Activated naive CD4-positive, alpha-beta T cell treated with anti-CD3 and anti-CD28 coated beads, Interleukin-2, amount 50 U/mL, for 72 hours (primary cell): ENCODE measurements at places on chromosomes 4 and X. TPM values are rescaled to one million over a fixed set of nuclear protein-coding genes. Genes with fewer than 3 reads are reported as not detected.

DNA sequence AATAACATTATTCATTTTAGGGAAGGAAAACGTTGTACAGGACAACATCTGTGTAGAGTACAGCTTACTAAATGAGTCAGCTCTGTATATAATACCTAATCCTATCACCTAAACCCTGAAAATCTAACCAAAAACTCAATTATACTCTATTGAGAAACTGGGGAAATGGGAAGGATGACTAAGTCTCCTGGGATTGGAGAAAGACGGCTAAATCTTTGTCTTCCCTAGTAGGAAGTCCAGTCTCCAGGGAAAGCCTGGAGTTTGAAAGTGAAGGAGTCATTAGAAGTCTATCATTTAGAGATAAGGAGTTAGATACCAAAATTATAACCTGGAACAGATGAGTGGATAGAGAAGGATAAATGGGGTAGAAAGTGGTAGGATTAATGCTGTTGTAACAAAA lies 286.5 kb downstream of the STK32B start:
- DNase-seq: no peak

DNA sequence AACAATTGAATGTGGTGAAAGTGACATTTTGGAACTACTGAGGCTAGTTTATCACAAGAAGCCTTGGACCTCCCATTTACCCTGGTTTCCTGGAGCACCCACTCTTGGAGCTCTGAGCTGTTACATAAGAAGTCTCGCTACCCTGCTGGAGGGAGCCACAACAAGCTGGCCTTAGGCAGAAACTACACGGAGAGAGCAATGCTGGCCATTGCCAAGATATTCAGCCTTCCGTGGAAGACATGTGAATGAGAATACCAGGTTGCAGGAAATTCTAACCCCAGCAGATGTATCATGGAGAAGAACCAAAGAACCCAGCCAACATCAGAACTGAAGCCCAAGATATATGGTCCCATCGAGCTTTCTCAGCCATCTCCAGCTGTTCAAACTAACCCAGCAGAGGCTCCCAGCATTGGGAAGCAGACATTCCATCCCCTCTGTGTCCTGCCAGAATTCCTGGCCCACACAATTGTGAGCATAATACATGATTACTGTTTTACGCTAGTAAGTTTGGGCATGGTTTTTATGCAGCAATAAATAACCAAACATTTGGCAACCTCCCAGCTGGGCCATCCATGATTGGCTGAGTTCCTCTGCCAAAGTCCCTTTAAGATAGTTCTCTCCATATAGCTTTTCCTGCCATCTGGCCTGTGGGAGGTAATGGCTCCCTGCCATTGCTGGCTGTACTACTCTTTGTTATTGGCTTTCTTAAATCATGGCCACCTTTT lies 17.9 kb upstream of the PDE5A start:
- no peak for DNase-seq

The MAGEA2 gene
- total RNA-seq: not detected

The GAGE12F gene
- total RNA-seq: not detected

- DNase-seq: no peak
These were observed 640.7 kb upstream of the AGA start for GRCh38 chr4:178082906-178083305.

GRCh38 chrX:150690126-150690525 lies 3.1 kb upstream of the MTMR1 start:
- DNase-seq: no peak

The GLRA2 gene
- total RNA-seq: not detected

DNA sequence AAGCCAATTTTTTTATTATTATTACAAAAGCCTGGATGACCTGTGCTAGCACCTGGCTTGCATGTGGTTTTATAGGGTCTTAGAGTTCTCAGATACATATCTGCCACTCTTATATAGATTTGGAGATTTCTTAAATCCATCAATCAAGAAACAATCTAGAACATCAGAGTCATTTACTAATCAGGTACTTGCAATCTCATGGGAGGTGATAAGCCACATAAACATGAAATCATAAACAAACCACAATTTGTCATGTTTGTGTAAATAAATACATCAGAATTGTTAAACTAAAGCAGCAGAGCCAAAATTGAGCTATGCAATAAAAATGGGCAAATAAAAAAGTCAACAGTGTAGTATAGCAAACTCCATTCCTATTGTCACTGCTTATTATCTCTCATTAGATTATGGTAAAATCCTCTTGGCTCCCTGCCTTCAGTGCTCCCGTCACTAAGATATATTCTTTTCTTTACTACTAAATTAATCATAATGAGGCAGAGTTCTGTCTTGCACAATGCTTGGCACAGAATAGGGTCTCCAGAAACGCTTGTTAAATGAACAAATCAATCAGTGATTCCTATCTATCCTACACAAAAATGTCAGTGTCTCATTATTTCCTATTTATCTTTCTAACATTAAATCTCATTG lies 108.7 kb upstream of the TTC29 start:
- DNase-seq: no peak

DNA sequence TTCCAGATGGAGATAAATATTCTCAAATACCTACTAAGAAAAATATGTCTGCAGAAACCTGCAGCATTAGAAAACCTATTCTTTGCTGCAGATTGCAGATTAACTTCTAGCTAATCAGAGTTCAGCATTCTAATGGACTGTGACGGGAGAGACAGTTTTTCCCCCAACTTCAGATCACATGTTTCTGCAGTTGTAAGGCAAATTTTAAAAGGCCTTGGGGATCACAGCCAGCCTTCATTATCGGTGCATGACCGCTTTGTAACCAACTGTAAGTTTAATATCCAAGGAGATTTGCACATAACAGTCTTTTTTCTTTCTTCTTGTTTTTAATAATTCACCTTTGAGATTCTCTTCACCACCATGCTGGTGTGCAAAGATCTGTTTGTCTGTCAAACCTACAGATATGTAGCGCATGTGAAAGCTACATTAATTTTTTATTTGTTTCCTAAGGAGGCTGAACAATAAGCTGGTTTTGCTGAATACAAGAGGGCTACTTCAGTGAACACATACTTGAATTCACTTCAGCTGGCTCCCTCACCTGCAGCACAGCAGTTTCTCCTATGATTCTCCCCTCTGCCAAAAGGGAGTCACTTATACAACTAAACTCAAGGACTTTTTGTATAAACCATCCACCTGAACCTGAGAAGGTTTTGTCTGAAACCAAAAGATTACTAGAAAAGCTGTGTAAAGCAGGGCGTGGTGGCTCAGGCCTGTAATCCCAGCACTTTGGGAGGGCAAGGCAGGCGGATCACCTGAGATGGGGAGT lies 488.5 kb downstream of the RPA4 start:
- DNase-seq: no peak

GRCh38 chrX:138704596-138704995 lies 6.9 kb downstream of the FGF13 start:
- DNase-seq: no peak

DNA sequence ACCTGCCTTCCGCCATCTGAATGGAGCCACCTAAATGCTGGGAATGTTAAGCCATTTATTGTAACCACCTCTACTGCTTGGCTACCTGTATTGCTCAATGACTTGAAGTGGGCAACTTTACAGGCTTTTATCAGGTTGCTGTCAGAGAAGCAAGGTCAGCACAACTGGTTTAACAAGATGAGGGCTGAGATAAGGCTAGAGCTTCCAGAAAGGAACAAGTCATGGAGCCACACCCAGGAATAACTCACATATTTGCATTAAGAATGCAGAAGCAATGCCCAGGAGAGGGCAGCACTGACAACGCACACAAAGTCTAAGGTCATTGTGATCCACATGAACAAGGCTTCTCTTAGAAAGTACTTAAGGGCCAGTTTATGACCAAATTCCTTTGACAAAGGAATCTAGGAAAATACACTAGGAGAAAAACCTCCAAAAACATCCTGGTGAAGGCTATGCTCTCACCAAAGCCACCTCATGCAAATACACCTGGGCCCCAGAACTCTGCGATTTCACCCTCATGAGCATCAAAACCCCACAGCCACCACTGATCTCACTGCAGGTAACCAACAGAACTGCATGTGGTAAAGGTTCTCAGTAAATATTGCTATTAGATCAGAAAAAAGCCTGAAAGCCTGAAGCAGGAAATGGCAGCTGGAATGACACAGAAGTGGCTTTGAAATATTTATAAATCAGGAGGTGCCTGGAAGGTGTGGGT lies 15.0 kb upstream of the STS start:
- DNase-seq: no peak

The UGT2A1 gene
- total RNA-seq: not detected

The CHM gene
- total RNA-seq: 16.4 TPM

DNA sequence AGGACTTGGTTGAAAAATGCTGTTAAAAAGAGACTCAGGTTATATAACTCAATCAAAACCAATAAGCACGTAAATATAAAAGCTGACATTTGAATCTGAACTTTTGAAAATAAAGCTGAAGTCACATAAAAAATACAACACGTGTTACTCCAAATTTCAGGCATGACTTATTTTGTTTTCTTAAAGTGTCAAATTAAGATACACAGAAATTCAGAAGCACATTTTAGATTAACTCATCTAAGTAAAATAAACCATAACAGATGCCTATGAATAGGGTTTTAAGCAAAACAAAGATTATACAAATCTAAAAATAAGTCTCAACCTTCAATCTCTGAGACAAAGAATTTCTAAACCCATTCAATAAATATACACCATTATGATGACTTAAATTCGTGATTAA lies 124.8 kb downstream of the ANTXR2 start:
- no peak for DNase-seq

DNA sequence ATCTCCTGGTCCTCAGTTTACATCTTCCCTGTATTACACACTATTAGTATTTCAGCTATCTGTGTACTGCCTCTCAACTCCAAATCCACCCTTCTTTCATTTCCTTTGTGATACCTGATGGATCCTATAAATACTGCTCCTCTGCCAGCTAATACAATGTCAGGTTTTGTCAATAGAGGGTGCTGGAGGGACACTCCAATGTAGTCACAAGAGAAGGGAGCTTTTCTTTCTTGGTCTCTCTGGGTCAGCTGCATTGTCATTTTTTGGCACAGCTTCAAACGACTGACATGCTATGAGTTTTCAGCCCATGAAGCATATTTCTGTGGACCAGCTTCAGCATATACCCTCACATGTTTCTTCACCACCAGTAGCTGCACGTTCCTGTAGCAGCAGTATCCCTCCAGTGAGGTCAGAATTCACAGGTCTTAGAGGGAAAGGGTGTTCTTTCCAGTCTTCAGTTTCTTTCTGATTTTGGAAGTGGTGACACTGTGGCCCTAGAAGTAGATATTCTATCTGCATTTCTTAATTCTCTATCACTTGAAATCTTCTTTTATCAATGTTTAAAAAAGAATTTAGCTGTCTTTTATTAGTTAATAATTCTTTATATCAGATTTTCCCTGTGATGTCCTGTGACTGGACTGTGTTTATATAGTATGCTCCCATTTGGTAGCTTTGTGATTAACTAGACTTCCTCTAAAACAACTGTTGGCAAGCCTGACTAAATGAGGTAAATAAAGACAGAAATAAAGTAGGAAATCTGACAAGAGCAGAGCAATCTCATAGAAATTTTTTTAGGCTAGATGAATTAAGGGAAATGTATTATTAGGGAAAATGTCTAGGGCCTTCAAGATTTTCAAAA lies 60.6 kb downstream of the GABRA2 start:
- no peak for DNase-seq

The PRKG2 gene
- total RNA-seq: 0.16 TPM

DNA sequence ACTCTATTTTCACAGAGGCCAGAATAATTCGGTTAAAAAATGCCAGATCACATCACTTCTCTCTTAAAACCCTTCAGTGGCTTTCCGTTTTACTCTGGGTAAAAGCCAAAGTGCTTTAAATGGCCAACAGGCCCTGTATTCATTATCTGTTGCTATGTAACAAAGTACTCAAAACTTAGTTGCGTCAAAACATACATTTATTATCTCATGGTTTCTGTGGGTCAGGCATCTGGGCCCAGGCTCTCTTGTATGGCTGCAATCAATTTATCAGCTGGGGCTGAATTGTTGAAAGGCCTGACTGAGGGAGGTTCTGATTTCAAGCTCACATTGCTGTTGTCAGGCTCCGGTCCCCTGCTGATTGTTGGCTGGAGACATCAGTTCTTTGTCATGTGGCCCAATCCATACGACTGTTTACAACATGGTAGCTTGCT lies 72.7 kb upstream of the H2AZ1 start:
- DNase-seq: no peak

- no peak for DNase-seq
These were observed 54.1 kb downstream of the XAGE2 start for GRCh38 chrX:52422884-52423283.

DNA sequence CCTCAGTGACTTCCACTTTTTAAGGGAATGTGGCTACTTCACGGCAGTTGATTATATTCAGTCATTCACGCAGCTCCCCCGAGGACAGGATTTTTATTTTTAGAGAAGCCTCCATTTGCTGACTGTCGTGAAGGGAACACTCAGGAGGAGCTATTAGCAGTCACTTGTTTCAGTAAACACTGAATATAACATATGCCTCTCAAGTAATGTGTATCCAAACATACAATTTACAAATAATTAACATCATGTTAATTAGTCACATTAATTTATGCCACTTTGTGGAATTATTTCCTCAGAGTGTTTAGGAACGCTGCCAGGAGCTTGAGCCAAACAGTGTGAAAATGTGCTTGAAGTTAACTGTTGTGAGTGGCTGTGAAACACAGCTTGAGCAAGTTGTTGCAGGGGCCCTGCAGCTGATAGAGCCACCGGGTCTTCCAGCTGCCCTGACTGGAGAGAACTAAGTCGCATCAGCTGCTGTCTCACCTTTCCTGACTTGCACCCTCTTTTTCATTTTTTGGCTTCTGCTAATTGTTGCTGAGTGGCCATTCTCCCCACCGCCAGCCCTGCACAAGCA lies 245.6 kb downstream of the LDB2 start:
- no peak for DNase-seq

DNA sequence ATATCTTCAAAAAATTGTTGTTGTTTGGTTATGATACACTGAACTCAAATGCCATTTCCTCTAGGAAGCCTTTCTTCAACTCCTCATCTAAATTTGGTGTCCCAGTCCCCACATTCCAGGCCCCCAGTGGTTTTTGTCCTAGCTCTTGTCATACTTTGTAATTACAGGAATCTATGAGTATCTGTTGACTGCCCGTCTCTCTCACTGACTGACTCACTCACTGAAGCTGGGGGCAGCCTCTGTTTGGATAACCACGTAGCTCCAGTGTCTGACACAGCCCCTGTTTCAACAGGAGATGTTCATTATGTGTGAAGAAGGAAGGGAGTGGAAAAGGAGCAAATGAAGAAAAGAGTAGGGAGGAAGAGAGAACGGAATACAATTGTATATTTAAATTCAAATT lies 284.1 kb upstream of the TENM3 start:
- no peak for DNase-seq

The WNK3 gene
- total RNA-seq: 0.75 TPM

The TGIF2LX gene
- not detected for total RNA-seq

DNA sequence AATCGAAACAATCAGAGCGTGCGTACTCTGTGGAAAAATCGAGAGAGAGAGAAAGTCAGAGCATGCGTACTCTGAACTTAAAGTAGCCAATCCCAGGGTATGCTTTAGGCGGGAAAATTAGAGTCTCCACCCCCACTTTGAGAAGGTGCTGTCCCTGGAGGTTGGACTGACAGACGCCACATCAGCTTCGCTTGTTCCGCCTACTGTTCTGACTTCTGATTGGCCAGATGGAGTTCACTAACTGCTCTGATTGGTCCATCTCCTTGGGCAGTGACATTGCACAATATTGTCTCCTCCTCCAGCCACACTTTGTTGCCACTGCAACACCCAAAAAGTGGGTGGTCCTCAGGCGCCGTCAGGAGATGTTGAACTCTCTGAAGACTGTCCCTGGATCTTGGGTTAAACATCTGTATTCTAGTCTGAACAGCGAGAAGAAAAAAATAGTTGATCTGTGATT lies at the start of gene SSX5:
Gene SSX5 (minus strand): TSS at position 51 of the 457 bp plus-strand sequence. CDS start 1,437 bp downstream, outside the sequence.
- DNase-seq: no peak

GRCh38 chrX:30679369-30679768 lies 26.1 kb downstream of the GK start:
- DNase-seq: no peak
